ENCODE measurements at places on chromosomes 3 and 15. TPM values are rescaled to one million over a fixed set of nuclear protein-coding genes. Genes with fewer than 3 reads are reported as not detected.

DNA sequence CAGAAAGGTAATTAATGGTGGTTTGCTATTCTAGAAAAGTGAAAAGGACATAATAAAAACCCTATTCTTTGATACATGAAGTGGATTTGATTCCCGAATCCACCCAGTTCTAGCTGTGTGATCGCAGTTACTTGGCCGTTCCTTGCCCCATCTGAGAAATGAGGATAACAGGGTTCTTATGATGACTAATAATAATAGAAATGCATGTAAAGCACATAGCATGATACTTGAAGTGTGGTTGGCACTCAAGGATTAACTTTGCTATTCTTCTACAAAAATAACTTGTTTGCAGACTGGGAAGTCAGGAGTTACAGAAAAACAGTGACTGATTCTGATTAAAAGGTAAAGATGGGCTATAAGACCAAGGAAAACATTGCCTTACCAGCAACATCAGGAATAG lies 26.8 kb downstream of the PARL start:
- peaks cover 48% of the 10 kb centered on the region for H3K36me3 ChIP-seq
- H3K27me3 ChIP-seq = no peaks in the 10 kb centered on the region
- no peak overlapping the region for H3K27ac ChIP-seq

Gene LRRK1
- 0.41 TPM for total RNA-seq

DNA sequence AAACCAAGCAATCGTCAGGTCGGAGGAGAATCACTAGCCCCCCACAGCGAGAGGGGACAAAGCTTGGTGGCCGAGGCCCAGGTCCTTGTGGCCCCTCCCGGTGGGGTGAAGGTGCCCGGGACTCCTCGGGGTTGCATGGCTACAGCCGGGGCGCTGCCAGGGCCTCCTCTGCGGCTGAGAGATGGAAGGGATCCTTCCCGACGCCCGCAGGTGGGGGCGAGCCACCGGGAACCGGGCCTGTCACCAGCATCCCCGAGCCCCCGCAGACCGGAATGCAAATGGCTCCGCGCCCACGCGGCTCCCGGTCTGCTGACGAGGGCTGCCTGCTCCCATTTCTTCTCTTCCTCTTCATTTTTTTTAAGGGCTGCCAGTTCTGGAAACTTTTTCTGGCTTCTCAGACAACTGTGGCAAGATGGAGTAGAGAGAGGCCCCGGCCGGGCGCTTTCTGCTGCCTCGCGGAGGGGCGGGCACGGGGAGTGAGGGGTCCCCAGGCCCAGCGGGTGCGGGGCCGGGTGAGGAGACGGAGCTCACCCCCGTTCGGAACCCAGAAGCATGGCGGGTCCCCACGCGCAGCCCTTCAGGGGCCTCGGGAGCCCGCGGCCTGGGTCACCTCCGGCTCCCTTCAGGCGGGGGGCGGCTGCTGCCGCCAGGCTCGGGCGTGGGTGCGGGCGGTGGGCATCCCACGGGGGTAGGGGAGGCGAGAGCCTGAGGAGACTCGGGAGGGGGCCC lies 27.5 kb downstream of the MELTF start:
- H3K36me3 ChIP-seq = no peaks in the 10 kb centered on the region
- peak overlapping the region; percentile 68 for H3K4me3 ChIP-seq
- DNase-seq = peak; percentile 18
- H3K27me3 ChIP-seq = no peaks in the 10 kb centered on the region

Gene PLSCR5
- not detected for total RNA-seq

DNA sequence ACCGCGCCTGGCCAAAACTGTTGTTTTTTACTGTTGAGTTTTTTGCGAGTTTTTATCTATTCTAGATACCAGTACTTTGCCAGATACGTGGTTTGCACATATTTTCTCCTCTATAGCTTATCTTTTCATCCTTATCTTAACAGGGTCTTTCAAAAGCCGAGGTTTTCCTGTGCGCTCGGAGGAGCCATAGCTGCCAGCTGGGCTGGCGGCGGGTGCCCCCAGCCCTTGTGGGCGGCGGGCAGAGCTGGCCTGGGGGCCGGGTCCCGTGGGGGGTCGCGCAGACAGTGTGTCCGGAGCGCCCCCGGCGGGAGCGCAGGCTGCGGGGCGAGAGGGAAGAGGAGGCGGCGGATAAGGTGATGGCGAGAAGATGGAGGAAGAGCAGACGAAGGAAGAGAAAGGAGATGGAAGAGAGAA lies 11.1 kb upstream of the EIF4A2 start:
- H3K4me1 ChIP-seq = peaks cover 12% of the 10 kb centered on the region
- H3K27me3 ChIP-seq = no peaks in the 10 kb centered on the region
- peak overlapping the region; percentile 88 for H3K27ac ChIP-seq
- H3K36me3 ChIP-seq = no peaks in the 10 kb centered on the region

DNA sequence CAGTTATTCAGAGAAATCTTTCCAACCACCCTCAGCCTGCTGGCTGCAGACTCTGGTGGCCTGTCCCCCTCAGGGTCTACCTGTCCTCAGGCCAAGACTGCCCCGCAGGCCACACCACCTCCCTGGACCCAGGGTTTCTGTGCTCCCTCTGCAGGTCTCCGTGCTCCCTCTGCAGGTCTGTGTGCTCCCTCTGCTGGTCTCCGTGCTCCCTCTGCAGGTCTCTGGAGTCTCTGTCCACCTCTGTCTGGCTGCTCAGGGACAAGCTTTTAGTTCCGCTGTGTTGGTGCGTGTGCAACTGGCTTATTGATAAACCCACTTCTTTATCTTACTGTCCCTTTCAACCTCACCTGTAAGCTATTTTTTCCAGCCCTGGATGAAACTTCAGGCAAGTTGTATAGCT lies 30.1 kb downstream of the BDH1 start:
- H3K4me3 ChIP-seq = no peak overlapping the region
- no peak for DNase-seq
- peaks cover 35% of the 10 kb centered on the region for H3K36me3 ChIP-seq
- no peak overlapping the region for H3K27ac ChIP-seq
- H3K27me3 ChIP-seq = no peaks in the 10 kb centered on the region
- H3K4me1 ChIP-seq = no peaks in the 10 kb centered on the region

Measured in activated CD4-positive, alpha-beta memory T cell treated with anti-CD3 and anti-CD28 coated beads for 36 hours (primary cell).